ENCODE measurements at places on chromosomes 2 and 18. TPM values are rescaled to one million over a fixed set of nuclear protein-coding genes. Genes with fewer than 3 reads are reported as not detected.

Gene GBX2
- total RNA-seq, result not detected

Gene C1QL2
- not detected for total RNA-seq

Gene CTNNA2
- not detected for total RNA-seq

Gene ALKAL2
- total RNA-seq, result not detected

Gene KYNU
- 31.4 TPM for total RNA-seq

Gene GPR55
- not detected for total RNA-seq

Gene CPLX4
- not detected for total RNA-seq

- no peak for DNase-seq
Observed at GRCh38 chr18:11789716-11790510, 61.3 kb upstream of the CHMP1B start.

- DNase-seq, result peak; percentile 91
Observed at GRCh38 chr2:43059183-43059897, 167.1 kb downstream of the ZFP36L2 start.

DNA sequence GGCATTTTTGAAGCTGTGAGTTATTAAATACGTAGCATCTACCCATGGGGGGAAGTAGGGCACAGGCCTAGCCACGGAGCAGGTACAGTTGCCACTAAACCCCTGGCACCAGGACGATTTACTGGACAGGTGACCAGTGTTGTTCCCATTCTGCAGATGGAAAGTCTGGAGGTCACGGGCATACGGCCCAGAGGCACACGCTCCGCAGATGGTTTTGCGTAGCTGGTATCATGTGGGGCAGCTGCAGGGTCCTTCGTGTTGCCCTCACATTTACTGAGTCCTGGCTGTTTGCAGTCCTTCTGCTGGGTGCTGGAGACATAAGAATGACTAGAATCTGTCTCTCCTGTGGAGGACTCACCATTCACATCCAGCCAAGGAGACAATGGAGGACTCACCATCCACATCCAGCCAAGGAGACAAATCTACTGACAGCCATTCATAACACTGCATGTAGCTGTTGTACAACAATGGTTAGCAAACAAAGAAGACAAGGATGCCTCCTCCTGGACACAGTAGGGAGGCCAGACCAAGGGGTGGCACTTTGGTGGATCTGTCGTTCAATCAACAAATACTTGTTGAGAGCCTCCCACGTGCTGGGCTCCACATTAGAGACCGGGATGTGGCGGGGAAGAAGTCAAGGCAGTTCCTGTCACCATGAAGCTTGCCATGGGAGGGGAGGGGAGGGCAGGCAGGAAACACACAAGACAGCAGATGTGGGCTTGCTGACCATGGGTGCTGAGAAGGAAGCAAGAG lies 24.9 kb downstream of the TWIST2 start:
- no peak for DNase-seq

DNA sequence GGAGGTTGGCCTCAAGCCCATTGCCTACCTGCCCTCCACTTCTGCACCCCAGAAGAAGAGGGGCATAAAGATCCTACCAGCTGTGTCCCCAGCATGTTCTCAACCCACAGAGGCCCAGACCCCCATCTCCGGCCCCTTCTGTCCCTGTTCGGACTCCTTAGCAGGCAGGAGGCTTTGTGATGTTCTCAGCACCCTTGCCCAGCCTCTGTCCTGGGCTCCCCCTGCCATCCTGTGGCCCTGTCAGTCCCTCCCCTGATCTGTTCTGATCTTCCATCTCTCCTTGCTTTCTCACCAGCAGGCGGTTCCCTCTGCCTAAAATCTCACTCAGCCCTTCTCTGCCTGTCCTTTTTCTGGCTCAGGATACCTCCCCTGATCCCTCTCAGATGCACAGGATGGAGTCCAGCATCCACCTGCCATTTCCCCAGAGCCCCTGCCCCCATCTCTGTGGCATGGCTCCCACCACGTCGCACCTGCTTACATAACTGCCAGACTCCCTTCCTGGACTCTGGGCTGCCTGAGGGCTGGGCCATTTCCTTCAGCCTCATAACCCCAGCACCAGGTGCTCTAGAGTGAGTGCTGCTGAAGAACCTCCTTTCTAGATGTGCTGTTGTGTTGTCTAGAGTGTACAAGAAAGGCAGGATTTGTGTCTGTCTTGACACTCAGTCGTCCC lies 134.0 kb downstream of the CTIF start:
- no peak for DNase-seq

- DNase-seq, result no peak
Observed at GRCh38 chr2:112021290-112021689, 33.8 kb upstream of the TMEM87B start.

DNA sequence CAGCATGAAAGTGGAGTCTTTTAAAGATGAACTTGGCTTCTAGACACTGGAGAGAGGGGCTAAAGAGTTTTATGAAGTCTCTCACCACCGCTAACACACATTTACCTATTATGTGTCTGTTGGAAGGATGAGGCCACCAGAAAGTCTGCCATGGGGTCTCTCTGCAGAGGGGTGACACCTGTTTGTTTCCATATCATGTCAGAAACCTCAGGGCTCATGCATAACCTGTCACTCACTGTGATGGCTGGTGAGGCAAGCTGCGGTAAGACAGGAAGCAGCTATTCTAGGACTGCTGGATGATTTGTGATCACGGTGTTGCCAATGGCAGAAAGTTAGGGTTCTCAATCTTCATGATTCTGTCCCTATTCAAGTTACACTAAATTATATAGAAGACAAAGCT lies 60.8 kb upstream of the DNMT3A start:
- no peak for DNase-seq

DNA sequence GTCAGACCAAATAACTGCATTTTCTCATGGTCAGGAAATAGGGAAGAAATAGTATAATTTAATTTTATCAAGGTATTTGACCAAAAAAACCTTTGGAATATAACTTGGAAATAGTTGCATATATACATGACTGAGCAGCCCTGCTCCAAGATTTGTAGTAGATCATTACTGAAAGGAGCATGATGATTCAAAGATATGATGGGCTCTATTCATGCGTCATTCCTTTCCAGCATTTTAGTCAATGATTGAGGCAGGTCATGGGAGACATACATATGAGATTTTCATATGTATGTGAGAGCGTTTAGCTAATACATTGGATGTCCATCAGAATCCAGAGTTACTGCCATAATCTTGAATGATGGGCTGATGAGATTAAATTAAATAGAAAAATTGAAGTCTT lies 74.5 kb downstream of the CAB39 start:
- no peak for DNase-seq

DNA sequence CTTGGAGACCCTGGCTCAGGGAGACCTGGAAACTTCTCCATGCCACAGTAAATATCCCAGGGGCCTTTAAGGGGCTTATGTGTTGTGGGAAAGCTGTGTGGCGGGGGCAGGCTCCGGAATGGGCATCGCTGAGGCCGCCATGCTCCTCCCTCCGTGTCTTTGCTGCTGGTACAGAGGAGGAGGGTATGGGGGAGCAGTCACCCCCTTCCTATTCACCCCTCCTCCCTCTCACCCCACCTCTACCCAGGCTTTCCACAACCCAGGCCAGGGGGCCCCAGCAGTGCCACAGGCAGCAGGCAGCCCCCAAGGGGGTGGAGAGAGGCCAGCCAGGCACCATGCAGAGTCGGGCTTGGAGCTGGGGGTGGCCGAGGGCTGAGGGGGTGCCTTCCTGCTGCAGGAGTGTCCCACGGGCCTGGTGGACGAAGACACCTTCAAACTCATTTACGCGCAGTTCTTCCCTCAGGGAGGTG lies 28.0 kb upstream of the FAHD2A start:
- DNase-seq, result no peak

DNA sequence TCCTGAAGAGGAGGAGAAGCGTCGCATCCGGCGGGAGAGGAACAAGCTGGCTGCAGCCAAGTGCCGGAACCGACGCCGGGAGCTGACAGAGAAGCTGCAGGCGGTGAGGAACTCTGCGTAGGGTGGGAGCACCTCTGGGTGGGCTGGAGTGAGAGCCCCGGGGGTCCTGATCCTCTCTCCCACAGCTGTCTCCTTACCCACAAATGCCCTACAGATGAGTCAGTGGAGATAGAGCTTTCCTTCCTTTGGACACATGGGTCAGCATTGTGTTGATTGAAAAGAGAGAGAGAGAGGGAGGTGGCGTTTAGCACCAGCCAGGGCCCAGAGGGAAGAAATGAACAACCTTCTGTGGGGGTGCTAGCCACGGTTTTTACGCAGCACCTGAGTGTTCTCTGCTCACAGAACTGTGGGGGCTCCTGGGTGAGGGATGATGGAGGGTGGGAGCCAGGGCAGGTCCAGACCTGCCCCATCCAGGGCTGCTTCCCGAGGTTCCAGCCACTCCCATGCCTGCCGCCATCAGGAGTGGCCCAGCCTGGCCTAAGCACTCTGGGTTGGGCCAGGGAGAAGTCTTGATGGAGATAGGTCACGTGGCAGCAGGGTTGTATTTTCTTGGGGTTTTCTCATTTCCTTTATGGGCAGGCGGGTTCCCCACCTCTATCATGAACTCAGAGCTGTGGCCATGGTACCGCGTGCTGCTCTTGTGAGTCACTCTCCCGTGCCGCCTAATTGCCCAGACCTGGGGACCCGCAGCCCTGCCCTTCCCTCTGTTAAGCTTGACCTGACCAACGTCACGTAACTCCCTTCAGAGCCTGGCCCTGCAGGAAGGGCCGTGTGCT lies 16.3 kb downstream of the FOSL2 start:
- DNase-seq, result peak; percentile 76
